ENCODE measurements at places on chromosomes 2 and 18. TPM values are rescaled to one million over a fixed set of nuclear protein-coding genes. Genes with fewer than 3 reads are reported as not detected.

The CYRIA gene
- 1.1 TPM for polyA plus RNA-seq

The MEIS1 gene
- polyA plus RNA-seq = 51.8 TPM

The ALLC gene
- not detected for polyA plus RNA-seq

The HSBP1L1 gene
- 18.0 TPM for polyA plus RNA-seq

The GPR17 gene
- polyA plus RNA-seq = not detected

The PKP4 gene
- polyA plus RNA-seq = 20.1 TPM

The TEX44 gene
- polyA plus RNA-seq = not detected

The NFU1 gene
- polyA plus RNA-seq = 32.4 TPM

The EGR4 gene
- polyA plus RNA-seq = not detected

The INHBB gene
- 0.92 TPM for polyA plus RNA-seq

The GAREM1 gene
- 1.4 TPM for polyA plus RNA-seq

The ANKRD30B gene
- polyA plus RNA-seq = not detected

The ERICH2 gene
- polyA plus RNA-seq = not detected

The IHH gene
- polyA plus RNA-seq = not detected

The FAM124B gene
- not detected for polyA plus RNA-seq

The CROCC2 gene
- polyA plus RNA-seq = not detected

The KIF1A gene
- not detected for polyA plus RNA-seq

The NPAS2 gene
- polyA plus RNA-seq = 14.8 TPM

The AQP12B gene
- not detected for polyA plus RNA-seq

The C2orf78 gene
- polyA plus RNA-seq = not detected

The TTC39C gene
- 8.0 TPM for polyA plus RNA-seq

The RPRM gene
- polyA plus RNA-seq = not detected

The SLC11A1 gene
- polyA plus RNA-seq = 0.07 TPM

The PDE11A gene
- 0.21 TPM for polyA plus RNA-seq

The KCNJ13 gene
- polyA plus RNA-seq = not detected
